GM04503 (cell line): ENCODE measurements at places on chromosomes 12 and 14.

- DNase-seq: no peak
Observed at GRCh38 chr12:79302162-79302814, 388.5 kb downstream of the PAWR start.

GRCh38 chr12:132617822-132618682 is 524 bp upstream of the P2RX2 start:
- DNase-seq: no peak

DNA sequence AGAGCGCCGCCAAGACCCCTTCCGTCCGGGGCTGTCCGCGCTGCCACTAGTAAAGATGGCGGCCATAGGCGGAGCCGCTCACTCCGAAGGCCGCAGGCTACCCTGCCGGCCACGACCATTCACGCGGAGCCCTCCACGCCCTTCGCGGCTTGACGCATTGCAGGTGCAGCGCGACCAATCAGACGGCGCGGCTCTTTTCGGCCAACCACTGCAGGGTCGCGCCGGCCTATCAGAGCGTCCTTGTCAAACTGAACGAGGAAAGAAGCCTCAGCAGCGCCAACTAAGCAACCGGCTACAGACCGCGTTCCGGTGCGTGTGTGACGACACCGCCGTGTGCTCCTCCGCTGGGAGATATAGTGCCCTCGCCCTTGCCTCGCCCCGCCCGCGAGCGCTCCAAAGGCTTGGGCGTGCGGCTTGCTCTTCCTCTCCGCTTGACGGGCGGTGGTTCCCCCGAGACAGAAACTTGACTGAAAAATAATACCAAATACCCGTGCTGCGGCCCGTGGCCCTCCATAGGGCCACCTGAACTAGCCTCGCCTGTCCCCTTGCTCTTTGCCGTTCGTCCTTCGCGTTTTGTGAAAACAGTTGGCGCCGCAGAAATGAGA is 13.6 kb upstream of the CALM1 start:
- DNase-seq: peak; percentile 96

DNA sequence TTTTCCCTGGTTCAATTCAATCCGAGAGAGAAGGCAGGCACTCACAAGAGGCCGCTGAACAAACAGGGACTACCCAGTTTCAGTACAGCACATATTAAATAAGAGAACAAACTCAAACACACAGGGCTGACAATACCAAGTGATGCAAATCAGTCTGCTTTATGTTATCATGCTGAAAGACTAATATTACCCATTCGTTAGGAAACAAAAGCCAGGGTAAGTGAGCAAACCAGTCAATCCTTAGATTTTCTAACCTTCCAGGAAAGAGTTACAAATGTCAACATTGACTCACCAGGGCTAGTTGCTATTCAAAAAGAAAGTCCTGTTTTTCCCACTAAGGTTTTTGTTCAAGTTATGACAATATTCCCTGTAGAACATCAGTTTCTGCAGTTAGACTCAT is 246.2 kb downstream of the C12orf42 start:
- no peak for DNase-seq

DNA sequence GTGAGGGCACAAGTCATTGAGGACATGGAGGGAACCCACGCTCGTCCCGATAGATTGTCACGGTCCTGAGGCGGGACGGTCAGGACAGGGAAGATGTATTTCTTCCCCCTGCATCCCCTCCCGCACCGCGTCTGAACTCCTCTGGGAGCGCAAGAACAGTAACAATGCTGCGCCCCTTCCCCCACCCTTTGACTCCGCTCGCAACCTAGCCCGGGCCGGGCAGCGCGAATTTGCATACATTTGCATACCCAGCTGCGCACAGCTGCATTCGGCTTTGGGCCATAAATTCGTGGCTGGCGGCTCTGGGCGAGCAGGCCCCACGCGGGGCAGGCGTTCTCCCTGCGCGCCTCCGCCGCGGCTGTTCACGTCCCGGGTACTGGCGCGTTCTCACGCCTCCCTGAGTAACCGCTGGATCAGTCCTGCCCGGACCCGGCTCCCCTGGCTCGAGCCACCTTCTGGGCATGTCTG is 29.0 kb upstream of the SMUG1 start:
- DNase-seq: no peak

DNA sequence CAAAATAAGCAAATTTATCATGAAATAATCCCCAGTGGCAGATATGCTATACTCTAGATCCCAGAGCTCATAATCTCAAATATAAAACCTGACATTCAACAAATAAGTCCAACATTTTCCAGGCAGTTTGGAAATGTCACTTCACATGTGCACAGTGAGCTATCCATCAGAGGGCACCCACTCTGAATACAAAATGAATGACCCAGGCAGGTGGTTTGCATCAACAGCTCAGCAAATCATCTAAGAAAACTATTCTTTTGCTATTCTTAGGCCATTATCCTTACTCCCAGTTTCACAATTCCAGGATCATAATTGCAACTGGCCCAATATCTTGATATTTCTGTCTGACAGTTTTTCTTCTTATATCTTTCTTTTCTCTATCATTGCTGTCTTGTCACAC is 38.5 kb downstream of the TRIM9 start:
- no peak for DNase-seq

DNA sequence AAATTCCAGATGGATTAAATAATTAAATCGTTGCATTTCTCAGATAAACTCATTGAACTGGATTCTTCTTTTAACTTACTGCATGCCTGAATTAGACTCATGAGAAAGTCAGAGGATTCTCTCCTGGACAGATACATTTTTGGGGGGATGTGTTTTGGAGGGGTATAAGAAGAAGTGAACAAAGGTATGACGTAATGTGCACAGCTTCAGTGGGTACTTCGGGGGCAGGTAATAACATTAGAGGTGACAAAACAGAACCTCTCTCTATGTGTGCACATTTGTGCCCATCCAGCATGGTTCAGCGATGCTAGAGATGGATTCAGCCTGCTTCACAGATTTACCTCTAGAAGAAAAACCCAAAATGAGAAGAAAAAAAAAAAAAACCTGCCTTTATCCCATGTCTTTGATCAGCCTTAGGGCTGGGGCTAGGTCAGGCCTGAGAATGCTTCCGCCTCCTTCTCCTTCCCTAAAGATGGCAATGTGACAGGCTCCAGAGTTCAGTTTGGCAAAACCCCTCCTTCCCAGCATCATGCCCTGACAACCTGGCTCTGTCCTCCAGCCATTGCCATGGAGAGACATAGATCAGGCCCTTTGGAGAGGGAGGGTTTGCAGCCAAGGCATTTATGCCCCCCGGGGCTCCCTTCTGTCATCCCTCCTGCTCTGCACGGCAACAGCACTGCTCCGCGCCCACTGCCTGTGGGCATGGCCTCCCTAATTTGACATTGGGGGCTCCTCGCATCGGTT is 166.7 kb downstream of the KCNA5 start:
- no peak for DNase-seq

GRCh38 chr12:80679346-80680131 is 27.9 kb upstream of the MYF6 start:
- DNase-seq: no peak

GRCh38 chr12:51362307-51362706 is 15.8 kb upstream of the CELA1 start:
- no peak for DNase-seq

- DNase-seq: no peak
Observed at GRCh38 chr12:110966081-110966760, 45.8 kb upstream of the MYL2 start.

DNA sequence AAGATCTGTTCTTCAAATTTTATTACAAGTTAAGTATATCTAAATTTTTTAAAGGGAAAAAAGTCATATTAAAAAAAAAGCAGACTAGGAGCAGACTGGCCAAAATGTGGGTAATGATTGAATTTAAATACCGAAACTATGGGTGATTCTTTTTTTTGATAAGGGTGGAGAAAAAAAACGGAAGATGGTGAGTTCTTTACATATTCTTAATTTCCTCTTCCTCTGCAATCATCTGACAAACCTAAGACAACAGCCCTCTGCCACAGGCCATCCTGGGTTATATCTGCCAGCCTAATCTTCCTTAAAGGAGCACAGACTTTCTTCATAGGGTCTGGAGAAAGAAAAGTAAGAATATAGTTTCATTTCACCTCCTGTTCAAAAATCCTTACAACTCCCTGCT is 108.0 kb downstream of the PPP2R5E start:
- no peak for DNase-seq

DNA sequence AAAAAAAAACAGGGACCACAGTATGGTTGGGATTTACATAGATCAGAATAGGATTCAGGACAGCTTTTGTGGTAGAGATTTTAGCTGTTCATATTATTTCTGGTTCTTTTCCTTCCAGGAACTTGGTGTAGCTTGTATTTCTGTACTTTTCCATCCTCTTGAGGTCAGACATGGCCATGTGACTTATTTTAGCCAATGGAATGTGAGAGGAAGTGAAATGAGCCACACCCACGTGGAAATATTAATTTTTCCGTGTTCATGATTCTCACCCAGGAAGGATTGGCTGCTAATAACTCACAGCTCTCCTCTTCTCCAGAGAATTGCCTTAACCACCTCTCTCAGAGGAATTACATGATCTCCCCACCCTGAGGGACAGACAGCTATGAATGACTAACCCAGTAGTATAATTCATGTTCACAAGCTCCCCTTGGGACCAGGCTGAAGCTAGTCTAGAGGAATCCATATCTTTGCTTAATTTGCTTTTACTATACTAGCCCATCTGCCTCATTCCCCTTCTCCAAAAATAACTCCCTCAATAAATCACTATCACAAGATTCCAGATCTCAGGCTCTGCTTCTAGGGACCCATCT is 340.4 kb downstream of the NUAK1 start:
- no peak for DNase-seq

DNA sequence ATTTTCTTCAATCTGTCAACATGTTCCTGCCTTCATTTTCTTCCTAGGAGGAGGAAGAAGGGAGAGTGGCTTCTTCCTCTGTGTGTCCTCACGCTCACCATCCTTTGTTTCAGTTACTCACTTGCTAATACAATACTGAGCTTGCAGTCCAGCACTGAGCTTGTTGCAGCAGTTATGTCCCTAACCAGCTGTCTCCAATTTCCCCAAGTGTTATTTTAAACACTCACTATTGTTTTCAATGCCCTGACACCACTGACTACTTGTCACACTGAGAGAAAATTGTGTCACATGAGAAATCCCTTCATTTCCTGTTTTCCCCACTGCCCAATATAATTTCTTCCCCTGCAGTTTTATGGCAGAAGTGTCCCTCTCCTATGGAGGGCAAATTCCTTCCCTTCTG is 53.4 kb downstream of the HSD17B6 start:
- no peak for DNase-seq

DNA sequence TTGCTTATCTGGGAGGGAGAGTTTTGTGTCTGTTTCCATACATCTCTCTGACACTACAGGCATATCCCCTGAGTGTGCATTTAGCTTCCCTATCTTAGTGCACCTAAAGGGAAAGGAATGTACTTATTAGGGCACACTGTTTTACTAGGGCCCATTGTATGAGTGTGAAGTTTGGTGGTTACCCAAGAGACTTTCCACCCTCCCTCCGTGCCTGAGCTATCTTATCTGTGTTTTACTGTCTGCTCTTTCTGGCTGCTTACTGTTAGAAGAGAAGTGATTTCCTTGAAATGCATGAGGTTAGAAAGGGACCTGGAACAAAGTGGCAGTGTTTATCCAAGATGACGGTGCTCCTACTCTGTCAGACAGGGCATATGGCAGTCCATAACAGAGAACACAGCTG is 8.5 kb upstream of the SVOP start:
- no peak for DNase-seq

- DNase-seq: no peak
Observed at GRCh38 chr12:52844386-52844785, 4.4 kb downstream of the KRT78 start.
